Small intestine (tissue), 16 donors: ENCODE measurements at places on chromosomes 4 and X.
A peak's percentile ranks its signal among the peaks of the same experiment; 100 is the strongest.

GRCh38 chr4:28388471-28388870 lies 1527.8 kb downstream of the STIM2 start:
- no peak for DNase-seq

DNA sequence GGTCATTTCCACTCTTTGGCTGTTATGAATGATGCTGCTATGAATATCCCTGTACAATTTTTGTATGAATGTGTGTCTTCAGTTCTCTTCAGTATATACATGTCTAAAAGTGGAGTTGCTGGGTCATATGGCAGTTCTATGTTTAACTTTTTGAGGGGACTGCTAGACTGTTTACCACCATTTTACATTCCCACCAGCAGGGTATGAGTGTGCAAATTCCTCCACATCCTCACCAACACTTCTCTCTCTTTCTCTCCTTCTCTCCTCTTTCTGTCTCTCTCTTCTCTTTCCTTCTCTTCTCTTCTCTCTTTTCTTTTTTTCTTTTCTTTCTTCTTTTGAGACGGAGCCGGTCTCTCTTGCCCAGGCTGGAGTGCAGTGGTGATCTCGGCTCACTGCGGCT lies 7.8 kb downstream of the WWC2 start:
- no peak for DNase-seq

DNA sequence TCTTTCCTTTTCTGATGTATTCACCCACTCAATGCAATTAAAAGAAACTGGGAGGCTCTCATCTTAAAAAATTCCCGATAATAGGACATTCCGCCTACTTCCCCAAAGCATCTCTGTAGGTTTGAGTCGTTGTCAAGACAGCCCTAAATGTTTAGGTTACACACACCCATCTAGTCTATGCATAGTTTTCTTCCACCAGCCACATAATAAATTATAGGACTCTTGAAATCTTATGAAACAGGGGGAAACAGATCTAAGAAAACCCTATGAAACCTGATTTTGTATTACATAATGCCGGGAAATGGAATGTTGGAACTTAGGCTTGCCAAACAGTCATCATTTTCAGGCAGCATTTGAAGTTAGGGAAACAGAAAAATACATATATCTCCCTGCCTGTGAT lies 150.0 kb downstream of the PRKX start:
- no peak for DNase-seq

GRCh38 chr4:824461-825062 lies 1.4 kb downstream of the CPLX1 start:
- DNase-seq, result no peak

DNA sequence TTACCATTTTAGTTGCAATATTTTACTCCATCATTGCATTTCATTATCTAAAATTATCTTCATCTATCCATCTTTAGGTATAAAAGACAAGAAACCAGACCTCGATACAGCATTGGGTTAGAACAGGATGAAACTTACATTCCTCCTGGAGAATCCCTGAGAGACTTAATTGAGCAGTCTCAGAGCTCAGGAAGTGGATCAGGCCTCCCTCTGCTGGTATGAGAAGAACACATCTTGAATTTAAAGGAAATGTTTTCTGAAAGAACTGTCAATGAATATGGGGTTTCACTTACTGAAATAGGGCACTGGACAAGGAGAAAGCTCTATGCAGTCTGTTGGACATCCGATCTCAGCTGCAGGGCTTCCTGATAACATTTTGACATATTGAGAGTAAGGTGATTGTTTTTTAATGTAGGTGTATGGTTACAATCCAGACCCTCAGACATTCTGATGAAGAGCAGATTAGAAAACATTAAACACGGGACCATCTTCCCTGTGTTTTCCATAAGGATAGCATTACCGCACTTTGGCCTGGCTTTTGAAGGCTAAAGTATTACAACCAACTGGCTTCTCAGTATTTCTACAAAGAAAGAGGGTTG lies 367.2 kb downstream of the BMPR1B start:
- peak; percentile 54 for DNase-seq

GRCh38 chr4:91345632-91346031 lies 958.1 kb upstream of the GRID2 start:
- DNase-seq, result no peak

DNA sequence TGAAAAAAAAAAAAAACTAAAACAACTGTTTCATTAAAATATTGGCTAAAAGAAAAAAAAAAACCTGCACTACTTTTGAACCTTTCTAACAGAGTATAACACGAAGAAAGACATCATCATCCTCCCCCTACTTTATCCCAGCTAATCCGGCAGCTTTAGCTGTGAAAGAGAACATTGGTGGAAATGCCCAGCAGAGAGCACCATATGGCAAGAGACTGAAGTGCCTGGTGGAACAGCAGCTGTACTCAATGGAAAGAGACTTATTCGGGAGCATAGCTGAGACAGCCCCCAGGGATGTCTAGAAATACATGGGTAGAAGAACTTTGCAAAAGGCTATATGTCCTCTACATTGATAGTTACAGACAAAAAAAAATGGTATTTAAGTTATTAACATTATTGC lies 30.3 kb downstream of the STPG2 start:
- DNase-seq, result peak; percentile 12

- no peak for DNase-seq
Measured at GRCh38 chr4:53067125-53067802, 205.1 kb downstream of the RASL11B start.

DNA sequence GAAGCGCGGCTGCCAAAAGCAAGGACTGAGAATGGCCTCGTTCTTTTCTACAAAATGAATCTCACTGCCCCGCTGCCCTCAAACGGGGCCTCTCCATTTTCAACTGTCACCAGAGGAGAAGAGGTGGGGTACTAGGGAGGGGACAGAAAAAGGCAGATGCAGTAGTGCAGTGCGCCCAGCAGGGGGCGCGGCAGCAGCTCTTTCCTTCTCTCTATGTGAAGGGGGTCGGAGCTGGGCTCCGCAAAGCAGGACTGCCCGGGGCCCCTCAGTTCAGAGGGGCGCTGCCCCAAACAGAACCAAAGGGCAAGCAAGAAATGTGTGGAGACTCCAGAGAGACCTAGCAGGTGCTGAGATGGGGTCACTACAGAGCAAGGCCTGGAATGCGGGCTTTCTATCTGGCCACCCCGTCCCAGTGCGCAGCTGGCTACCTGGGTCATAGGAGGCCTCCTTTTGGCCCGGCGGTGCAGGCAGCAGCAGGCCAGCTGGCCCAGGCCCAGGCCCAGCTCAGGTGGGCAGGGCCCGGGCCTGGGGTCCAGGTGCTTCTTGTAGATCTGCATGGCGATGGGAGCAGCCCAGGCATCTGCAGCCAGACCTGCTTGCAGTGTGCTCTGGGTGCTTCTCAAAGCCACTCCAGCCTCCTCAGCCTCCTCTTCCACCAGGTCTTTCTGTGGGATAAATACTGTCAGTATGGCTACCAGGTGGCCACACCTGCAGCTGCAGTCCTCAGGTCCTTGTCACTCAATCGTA lies 5.9 kb downstream of the IRAK1 start:
- DNase-seq, result no peak

DNA sequence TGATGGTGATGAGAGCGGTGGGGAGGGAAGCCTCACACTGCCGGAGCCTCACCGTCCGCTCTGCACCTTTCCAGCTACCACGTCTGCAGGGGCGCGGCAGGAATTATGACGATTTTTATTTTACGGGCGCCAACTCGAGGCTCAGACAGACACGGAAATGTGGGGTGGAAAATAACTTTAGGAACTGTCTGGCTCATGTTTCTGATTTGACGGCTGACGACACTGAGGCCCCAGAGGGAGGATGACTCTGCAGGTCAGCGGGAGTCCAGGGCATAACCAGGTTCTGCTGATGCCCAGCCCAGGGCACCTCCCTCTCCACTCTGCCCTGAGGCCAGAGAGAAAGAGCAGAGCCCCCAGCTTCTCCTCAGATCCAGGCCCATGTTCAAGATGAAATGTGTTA lies 43.9 kb downstream of the C4orf50 start:
- no peak for DNase-seq

- no peak for DNase-seq
Measured at GRCh38 chrX:53442322-53442631, 8.1 kb upstream of the HSD17B10 start.

- no peak for DNase-seq
Measured at GRCh38 chr4:172813359-172813923, 355.2 kb upstream of the GALNT7 start.

DNA sequence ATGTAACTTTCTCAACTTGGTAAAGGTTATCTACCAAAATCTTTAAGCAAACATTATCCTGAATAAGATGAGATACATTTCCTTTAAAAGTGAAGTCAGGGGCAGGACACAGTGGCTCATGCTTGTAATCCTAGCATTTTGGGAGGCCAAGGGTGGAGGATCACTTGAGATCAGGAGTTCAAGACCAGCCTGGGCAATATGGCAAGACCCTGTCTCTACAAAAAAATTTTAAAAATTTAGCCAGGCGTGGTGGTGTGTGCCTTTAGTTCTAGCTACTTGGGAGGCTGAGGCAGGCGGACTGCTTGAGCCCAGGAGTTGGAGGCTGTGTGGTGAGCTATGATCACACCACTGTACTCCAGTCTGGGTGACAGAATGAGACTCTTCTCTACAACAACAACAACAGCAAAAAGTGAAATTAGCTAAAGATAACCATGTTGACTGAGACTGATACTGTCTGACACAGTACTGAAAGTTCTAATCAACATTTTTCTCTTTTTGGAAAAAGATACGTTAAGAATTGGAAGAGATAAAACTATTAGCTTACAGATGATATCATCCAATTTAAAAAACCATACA lies 4.9 kb downstream of the DCAF16 start:
- DNase-seq, result no peak

GRCh38 chr4:38111024-38111423 lies 150.8 kb downstream of the PTTG2 start:
- no peak for DNase-seq

DNA sequence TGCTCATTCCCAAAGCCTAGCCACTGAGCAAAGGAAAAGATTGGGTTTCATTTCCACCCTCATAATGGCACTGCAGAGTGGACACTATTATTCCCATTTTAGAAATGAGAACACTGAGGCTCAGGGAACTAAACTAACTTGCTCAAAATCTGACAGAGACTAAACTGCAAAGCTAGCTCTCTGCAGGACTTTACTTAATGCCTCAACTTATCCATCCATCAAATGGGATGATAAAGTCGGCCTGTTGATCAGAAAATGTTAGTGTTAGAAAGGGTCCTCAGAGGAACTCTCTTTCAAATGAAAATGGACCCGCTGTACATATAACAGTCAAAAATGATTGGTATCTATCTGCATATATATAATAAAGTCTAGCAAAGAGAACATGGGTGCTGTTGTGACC lies 186.8 kb downstream of the QDPR start:
- no peak for DNase-seq

DNA sequence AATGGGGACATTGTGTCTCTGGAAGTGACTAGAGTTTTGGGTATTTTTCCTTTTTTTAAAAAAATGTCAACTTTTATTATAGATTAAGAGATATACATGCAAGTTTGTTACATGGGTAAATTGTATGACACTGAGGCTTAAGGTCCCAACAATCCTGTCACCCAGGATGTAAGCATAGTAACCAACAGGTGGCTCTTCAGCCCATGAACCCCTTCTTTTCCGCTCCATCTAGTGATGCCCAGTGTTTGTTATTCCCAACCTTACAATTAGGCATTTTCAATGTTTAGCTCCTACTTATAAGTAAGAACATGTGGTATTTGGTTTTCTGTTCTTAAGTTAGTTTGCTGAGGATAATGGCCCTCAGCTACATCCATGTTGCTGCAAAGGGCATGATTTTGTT lies 102.7 kb downstream of the GRID2 start:
- no peak for DNase-seq

DNA sequence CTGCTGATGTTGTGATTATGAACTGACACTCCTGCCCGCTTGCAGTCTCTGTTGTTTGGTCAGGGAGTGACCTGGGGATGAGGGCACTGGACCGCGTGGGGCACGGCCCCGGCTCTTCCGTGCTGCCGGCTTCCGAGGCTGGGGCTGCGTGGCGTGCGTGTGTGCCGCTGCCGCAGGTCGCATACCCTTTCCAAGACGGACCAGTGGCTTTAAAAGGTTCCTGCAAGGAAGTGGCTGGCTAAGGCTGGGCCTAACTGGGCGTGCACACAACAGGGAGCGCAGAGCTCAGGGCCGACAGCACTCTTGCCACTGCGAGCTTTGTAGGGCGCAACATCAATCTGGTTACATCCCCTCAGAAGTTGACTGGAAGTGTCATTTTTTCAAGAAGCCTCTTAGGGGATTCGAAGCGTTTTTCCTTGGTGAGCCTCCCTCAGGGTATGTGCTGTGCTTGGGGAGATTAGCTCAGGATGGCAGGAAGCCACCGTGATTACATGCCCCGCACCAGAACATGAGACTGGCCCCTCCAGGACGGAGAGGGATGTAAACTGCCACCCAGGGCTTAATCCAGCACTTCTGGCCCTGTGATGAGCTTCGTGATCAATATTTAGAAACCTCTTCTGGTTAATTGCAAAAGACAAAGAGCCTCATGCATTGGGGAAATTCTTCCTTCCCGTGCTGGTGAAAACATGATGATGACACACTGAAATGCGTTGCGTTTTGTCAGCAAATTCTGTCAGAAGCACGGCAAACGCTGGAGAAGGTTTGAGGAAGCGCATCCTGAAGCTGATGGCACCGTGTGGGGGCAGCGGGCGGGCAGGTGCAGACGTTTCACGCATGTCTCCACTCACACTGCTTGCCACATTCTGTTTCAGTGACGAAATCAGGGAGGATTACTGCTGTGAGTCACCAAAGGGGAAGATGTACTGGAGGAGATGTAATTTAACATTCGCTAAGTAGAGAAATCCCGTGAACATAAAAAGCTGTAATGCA lies 11.1 kb downstream of the MAEA start:
- DNase-seq, result no peak

DNA sequence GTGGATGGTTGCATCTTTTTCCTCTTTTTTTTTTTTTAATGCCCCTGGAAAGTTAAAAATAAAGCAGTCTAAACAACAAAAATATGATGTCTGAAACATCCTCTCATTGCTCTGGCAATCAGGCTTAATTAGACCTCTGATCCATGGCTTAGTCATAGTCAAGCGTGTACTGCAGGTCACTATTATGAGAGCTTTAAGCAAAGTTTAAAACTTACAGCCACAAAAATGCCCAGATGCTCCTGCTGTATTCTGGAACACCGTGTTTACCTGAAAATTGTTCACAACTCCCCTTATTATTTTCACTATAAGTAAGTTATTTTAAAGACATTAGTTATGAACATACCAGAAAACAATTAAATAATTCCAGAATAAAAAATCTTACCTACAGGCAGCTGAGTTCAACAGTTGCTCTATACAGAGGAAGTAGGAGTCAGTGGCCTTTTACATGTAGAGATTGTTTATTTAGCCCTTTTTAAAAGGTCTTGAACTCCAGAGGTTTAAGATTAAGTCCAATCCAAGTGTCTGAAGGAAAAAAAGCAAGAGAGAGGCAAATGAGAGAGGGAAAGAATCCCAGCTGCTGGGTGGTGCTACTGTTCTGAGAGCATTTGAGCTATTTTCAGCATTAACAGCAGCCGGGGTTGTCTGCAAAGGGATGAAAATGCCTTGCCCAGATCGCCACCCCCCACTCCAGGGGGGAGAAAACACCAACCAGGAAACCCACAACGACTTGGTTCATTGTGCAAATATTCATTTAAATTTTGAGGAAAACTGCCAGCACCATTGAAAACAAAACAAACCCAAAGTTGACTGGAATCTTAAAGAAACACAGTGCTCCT lies 36.9 kb downstream of the SORBS2 start:
- DNase-seq, result peak; percentile 35

GRCh38 chr4:185472103-185472542 lies 590 bp upstream of the CCDC110 start:
- DNase-seq, result no peak

- no peak for DNase-seq
Measured at GRCh38 chr4:48074657-48075056, 58.1 kb downstream of the NIPAL1 start.

- DNase-seq, result peak; percentile 51
Measured at GRCh38 chrX:39195156-39195555, 393.9 kb downstream of the MID1IP1 start.

GRCh38 chr4:169823685-169824084 lies 65.9 kb upstream of the HPF1 start:
- peak; percentile 75 for DNase-seq
